ENCODE measurements at places on chromosomes 6 and 20.

GRCh38 chr6:158999154-158999665 is 792 bp downstream of the RSPH3 start:
- no peak for DNase-seq

GRCh38 chr6:18363746-18364145 is 23.4 kb upstream of the RNF144B start:
- DNase-seq = no peak

- no peak for DNase-seq
These were observed 27.9 kb downstream of the CDYL start for GRCh38 chr6:4804095-4804494.

- no peak for DNase-seq
These were observed 64.1 kb upstream of the CLVS2 start for GRCh38 chr6:122931916-122932315.

DNA sequence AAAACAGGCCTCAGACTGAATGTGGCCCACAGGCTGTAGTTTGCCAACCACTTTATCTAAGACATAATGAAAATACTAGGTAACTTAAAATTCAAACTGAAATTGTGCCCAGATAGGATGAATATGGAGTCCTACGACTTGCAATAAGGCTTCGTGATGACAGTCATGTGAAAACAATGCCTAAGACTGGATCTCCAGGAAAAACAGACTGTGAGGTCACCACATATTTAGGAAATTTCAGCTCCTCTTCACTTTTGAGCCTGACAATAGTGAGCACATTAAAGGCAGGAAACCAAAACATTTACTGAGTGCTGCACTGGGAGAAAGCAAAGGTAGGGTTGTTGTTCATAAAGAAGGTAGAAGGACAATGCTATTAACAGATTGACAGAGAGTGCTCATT is 50.0 kb downstream of the RTN4IP1 start:
- DNase-seq = no peak

DNA sequence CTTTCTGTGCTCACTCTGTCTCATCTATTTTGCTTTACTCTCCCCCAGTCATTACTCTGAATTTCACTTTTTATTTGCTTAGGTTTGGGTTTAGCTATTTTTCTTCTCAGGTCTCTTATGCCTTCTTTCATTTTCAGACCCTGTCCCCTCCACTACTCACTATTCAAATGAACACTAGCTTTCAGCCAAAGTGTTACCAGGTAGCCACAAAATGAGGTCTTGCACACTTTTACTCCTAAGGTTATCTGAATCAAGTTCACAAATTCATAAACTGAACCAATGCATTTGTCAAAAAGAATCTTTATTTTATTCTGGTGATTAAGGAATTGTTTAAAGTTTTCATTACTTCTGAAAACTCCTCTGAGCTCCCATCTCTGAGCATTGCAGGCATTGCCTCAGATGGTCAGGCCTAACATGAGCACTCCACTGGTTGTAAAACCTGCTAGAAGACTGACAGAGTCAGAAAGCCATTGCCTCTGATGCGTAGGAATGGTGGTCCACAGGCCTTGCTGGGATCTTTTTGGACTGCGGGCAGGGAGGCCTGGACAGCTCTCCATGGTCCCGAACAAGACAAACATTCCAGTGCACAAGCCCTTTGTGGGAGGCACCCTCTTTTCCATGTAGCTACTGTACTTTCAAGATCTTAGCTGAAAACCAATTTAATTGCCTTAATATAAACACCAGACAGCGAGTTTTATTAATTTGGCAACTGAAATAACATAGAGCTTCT is 48.5 kb downstream of the FYN start:
- DNase-seq = no peak

DNA sequence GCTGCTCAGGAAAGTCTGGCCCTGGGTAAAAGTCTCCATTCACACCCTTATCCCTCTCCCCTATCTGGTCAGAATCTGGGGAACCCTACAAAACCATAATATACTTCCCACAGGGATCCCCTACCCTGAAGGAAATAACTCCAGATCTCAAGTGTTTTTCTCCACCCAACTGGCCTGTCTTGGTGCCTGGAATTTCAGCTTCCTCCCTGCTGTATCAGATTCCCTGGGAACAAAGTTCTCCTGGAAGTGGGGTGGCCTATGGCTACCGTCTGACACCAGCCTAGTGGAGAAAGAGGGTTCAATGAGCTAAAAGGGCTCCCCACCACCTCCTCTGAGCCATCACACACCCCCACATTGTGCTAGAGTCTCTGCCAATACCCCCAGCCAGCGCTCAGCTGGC is 15.0 kb downstream of the HSPA12B start:
- DNase-seq = no peak

- DNase-seq = no peak
These were observed 45.8 kb downstream of the AGPAT4 start for GRCh38 chr6:161228096-161228495.

DNA sequence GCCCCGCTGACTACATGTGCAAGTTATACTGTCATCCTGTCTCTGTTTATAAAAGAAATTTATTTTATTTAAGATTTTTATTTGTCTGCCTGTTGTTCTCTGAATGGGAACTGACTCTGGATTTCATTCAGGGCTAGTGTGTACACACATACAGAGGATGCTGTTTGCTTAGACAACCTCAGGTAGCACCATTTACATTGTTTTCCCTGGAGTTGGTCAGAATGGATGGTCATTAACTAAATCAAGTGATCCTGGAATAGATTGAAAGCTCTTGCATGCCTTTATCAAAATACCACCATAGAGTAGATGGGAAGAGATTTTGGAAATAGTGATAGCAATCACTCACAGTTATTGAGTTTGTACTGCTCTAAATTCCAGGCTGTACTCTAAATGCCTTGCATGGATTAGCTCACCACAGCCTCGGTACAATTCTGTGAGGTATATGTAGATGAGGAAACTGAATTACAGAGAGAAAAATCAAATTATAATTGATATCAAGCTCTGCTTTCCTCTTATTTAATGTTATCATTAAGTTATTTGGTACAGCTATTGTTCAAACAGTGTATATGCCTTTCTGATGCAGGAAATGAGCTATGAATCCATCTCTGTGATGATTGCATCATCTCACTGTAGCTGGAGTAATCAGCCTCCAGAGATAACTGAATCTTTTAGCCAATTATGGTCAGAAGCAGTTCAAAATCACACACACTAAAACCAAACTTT is 51.9 kb downstream of the RNF217 start:
- DNase-seq = no peak

DNA sequence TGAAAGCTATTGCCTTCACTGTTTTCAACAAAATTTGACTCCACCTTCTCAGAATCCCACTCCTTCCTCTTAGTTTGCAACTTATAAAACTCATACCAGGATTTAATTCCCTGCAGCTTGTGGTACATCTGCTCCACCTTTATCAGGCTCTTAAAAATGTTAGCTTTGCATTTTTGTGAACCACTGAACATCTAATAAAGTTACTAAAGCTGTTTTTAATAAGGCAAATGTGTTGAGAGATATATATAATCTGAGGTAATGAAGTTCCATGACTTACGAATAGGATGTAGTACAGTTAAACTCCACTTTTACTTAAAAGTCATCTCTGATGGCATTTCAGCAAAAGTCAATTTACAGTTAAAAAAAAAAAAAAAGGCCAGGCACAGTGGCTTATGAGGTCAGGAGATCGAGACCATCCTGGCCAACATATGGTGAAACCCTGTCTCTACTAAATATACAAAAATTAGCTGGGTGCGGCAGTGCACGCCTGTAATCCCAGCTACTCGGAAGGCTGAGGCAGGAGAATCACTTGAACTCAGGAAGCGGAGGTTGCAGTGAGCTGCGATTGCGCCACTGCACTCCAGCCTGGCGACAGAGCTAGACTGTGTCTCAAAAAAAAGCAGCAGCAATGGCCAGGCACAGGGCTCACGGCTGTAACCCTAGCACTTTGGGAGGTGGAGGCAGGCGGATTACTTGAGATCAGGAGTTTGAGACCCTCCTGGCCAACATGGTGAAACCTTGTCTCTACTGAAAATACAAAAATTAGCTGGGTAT is 106.2 kb downstream of the KIF13A start:
- no peak for DNase-seq

- no peak for DNase-seq
These were observed 32.6 kb downstream of the SF3B5 start for GRCh38 chr6:144062786-144063185.

DNA sequence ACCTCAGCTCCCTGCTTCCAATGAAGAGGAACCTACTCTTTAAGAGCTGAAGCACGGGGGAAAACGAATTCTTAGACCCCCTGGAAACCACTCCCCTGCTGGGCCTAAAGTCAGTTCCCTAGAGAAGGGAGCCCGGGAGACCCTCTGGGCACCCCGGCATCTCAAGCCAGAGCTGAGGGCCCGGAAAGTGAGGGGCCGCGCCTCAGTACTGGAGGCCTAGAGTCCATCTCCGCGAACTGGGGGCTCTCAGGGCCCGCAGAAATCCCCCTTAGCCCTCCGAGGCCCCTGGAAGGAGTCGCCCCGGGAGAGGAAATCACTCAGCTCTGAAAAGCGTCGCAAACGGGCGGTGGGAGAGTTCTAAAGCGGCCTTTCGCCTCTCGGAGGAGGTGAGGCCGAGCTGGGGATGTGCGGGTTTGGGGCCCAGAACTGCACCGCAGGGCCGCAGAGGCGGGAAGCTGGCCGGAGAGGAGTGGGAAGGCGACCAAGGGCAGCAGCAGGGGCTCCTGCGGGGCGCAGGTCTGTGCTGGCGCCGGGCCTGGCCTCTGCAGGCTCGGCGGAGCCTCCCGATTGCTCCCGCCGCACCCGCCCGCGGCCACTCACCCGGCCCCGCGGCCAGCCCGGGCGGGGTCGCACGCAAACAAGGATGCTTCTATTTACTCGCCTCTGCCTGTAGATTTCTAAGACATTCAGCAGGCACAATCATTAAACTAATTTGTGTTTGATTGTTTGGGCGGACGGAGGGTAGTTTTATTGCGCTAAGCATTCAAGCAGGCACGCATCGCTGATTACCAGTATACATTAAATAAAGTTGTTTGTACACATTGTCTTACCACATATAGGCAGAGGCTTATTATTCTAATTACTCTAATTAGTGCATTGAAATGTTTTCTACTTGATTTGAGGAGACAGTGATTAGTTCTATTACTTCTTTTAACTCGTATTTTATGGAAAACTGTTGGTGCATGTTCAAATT is 9.2 kb downstream of the POU3F2 start:
- DNase-seq = no peak

GRCh38 chr6:80976336-80976735 is 776.1 kb downstream of the TENT5A start:
- DNase-seq = no peak

DNA sequence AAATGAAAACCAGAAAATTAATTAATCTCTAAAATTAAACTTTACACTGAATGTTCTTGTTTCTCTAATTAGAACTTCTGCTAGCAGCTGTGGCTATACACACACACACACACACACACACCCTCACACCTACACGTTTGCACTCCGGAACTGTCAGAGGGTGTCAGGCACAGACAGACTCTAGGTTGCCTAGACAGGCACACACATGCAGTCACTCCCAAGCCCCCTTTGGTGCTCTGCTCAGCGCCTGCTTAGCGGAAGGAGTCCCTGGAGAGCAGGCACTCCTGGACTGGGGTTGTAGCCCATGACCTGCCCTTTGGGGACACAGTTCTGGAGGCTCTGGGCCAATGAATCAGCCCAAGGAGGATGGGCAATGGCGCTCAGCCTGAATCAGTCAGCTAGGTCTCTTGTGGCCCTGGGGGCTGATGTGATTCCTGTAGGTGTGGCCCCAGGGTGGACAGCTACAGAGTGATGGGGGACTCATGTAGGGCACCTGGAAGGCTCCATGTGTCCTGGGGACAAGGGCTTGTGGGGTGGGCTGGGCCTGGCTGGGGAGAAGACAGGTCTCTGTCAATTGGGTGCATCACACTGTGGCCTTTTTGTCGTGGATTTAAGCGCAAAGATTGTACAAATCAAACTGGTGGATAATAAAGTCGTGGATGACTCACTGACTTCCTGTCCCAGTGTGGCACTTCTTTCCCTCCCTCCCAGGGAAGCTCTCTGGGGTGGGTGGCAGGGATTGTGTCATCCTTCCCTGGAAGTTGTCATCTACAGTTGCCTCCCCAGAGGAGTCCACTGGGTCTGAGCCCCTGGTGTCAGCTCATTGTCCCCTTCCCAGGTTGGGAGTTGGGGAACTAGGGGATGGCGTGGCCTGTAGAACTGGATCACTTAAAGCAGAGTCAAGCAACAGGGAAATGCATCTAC is 8.8 kb downstream of the TMEM151B start:
- no peak for DNase-seq

DNA sequence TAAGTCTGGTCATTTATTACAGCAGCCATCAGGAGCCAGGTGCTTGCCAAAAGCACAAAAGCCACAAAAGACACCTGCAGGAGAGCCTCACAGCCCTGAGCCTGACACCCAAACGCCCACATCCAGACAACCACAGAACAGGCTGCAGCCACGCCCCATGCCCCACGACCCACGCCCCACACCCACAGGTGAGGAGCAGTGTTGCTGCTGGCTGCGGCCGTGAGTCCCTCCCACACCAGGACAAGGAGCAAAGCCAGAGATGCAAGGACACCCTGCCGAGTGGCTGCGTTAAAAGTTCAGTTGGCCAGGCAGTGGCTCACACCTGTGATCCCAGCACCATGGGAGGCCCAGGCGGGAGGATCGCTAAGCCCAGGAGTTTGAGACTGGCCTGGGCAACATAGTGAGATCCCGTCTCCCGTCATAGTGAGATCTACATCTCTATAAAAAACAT is 43.0 kb downstream of the SLC2A4RG start:
- no peak for DNase-seq

DNA sequence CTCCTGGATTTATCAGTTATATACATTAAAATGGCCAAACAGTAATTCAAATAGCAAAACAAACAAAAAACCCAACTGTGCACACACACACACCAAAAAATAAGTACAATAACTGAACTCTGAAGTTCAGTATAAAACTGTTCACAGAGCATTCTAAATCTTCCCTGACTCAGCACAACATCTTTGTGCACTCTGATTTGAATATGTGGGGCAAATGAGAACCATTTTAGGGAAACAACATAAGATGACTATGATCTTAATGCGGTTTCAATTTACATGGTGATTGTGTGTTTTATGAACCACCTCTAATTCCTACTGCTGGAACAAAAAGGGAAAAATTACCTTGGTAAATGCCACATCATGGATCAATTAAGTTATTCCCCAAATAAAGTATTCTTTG is 41.7 kb downstream of the PLAGL1 start:
- DNase-seq = no peak

GRCh38 chr6:151004383-151005024 is 139.0 kb downstream of the MTHFD1L start:
- DNase-seq = no peak

All from HEK293T (cell line).